ENCODE measurements at places on chromosomes 6 and 20.

DNA sequence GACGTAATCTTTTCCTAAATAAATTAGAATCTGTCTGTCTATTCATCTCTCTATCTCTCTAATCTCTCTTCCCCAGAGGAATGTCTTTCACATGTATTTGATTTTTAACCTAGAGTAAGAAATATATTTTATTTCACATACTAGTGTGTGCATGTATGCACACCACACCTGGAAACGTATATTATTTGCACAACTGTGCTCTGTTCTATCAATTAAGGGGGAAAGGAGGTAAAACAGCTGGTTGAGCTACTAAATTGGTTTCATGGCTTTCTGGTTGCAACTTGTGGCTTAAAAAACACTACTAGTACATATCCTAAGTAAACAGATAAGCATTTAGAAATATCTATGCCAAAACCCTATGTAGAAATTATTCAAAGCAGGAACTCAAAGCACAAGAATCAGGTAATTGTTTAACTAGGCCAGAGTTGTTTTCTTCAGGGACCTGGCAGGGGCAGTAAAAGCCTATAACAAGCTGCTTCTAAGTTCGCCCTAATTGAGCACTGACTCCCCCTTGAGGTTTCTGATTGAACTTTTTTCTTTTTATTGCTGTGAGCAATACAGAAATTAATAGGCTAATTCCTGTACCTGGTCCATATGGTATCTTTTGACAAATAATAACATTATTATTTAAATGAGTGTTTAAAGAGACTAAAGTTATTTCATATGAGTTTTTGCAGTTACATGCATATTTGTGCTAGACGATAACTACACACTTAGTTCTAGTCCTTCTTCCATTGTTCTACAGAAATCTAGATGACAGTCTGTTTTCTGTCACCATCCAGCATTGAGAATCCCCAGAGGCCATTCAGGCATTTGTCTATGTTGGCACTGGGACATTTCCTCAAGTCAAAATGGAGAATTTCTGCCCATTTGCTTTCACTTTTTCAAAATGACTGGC lies 88.6 kb downstream of the MCHR2 start:
- DNase-seq: no peak

DNA sequence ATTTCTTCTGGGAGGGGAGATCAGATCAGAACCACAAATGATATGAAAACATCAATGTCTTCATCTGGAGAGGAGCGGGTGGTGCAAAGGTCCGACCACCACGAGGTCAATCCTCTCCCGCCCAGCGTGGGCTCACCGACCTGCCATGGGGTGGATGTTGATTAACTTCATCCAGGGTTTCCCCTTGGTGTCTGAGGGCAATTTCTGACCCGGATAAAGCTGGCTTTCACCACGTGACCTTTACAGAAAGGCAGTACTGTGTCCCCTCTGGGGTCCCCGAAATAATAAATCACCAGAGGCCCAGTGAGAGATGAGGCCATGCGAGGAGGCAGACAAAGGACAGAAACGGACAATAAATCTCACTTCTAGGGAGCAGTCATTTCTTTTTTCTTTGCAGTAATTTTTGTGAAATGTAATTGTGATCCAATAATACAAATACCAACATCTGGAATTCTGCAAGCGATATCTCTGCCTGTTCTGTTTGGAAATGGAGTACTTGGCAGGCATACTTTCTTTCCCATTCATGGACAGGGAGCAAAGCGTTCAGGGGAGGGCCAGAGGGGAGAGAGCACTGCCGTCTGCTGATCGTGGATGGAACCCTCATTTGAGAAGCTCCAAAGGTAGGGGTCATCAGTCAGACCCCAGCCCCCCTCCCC lies 55.1 kb upstream of the APCDD1L start:
- no peak for DNase-seq

- no peak for DNase-seq
These were observed 7.3 kb downstream of the COL10A1 start for GRCh38 chr6:116118608-116119007.

DNA sequence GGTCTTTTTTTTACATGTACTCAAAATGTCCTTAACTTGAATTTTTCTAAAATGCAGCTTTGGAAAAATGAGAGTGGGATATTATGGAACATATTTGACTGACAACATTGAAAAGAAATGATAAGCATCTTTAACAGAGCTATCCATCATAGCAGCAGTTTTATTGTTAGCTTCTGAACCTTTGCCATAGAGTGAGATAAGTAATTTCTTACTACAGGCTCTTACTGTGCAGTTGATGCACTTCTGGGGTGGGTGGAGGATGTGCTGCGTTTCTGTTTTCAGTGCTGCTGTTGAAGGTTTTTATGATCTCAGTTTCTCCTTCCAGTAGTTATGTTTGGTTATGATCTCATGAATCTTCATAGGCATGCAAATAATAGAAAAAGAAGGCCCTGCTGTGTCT lies 267.0 kb downstream of the TMEM242 start:
- no peak for DNase-seq

- DNase-seq: no peak
These were observed 182.1 kb upstream of the CITED2 start for GRCh38 chr6:139556532-139556931.

DNA sequence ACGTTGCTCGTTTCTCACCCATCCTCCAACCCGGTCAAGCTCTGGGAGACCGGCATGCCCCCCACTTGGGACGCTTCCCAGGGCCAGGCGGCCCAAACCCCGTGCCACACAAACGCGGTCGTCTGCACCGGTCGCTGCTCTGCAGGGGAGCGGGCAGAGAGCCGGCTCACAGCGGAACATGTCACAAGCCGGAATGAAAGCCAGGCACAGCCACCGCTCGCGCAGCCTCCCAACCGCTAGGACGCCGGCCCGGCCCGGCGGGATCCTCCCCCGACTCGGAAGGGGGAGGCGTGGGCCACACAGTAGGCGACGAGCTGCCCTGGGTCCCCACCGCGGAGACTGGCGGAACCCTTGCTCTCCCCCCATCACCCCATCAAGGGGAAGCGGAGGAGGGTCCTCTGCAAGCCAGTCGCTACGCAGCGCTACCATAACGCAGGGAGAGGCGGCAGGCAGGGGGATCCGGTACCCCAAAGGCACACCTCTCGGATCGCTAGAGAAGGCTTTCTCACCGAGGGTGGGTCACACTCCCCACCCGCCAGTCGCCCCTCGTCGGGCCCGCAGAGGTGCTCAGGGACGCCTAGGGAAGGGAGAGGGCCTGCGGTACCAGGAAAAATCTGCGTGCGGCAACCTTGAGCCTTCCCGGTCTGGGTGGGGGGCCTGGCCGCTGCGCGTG lies 768.4 kb upstream of the DEFB115 start:
- DNase-seq: no peak

DNA sequence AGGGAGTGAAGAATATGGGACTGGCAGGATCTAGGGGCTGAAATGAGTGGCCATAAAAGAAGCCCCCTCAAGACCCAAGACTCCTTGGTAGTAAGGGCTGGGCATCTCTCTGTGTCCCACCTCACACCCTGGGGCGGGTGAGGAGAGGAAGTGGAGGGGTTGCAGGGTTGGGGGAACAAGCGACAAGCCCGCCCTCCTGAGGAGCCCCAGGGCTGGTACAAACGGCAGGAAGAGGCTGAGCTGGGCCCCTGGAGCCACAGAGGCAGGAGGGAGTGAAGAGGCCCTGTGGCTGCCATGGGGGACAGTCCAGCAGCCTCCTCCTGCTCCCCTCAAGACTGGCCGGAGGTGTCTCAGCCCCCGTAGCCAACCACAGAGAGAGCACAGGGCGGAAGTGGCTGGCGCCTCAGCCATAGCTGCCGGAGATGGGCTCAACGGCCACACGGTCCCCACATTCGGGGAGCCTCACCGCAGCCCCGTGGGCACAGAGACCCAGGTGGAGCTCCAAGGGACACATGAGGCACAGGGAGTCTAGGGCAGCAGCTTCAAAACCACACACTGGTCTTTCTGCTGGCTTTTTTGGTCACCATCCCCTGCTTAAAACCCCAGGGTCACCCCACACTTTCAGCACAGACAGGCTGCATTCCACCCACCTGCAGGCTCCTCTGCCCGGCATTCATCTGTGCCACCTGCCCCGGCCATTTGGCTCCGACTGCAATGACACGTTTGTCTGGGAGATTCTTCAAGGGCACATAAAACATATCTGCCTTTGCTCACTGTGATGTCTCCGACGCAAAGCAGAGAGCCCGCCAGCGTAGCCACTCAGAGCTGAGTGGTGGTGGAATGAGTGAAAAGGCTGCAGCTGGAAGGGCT lies 524 bp downstream of the C20orf203 start:
- no peak for DNase-seq
